ENCODE measurements at places on chromosomes 11 and 22.

DNA sequence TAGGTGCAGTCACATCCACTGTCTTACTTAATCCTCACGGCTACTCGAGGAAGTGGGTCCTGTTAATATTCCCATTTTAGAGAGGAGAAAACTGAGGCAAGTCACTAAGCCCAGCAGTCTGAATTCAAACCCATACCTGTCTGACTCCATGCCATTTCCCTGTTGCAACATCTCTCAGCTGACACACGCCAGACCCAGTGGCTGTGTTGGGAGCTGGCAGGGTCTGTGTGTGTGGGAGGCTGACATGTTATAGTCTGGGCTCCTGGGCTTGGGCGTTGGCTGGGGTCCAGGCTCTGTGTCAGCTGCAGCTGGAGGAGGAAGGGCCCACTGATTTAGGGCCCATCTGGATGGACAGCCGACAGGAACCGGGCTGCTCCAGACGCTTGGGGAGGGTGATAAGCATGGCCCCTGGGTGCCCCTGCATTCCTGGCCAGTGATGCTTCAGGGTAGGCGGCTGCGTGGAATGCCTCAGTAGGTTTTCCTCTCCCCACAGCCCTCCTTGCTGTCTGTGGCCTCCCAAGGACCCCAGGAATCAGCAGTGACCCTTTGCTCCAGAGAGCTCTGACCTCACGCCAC lies 562.5 kb downstream of the MN1 start:
- peak; percentile 46 for DNase-seq

GRCh38 chr11:122572592-122572991 lies 82.9 kb upstream of the UBASH3B start:
- no peak for DNase-seq

DNA sequence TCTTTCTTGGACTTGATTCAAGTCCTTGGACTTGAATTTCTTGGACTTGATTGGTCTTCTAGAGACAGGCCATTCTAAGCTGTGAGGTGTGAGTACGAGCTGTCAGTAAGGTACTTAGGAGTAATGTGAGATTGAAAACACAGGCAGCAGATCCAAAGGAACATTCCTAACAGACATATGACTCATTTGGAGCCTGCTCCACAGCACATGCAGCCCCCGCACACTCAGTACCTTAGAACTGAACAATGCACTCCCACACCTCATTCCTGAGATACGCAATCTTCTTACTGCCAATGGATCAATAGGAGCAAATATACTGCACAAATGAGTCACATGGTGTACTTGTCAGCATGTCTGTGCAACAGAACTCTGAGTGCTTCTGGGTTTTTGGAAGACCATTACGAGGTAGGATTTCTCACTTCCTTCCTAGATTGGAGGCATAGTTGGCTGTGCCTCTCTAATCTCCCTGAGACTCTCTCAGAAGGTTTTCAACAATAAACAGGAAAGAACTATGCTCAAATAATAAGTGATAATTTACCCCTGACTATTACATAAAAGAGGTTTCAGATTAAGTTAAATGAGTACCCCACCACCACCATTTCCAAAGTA lies 243.1 kb downstream of the KCNA4 start:
- DNase-seq = no peak

DNA sequence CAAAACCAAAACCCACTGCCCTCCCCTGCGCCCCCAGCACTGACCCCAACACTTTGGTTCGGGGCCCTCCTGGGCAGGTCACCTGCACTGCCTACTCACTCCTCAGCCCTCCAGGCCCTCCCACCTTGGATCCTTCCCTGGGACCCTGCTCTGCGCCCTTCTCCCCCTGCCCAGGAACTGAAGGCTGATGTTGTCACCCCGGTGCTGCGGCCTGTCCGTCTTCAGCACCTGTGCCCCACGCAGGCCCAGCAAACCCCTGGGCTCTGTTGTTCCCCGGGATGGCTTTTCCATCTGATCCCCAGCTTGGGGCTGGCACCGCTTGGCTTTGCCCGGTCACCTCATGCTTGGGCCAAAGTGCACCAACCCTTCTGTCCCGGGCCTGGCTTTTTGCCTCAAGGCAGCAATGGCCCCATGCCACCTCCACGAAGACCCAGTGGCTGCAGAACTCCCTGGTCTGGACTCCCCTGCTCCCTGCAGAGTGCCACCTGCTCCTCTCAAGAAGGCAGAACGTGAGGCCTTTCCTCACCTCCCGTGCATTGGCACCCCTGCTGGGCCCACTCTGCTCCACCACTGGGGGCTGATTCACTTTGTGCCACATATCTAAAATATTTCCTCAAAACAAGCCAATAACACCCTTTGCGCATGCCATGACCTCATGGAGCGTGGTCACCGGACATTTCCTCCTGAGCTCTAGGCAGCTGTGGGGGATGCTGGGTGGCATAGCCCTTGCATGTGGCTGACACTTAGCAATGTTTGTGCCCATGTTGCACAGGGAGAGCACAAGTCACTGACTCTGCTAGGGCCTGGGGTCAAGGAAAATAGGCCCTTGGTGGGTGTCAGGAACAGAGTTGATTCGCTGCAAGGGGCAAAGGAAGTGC lies 8.8 kb downstream of the PPM1F start:
- DNase-seq = no peak

- DNase-seq = no peak
Measured at GRCh38 chr22:46590334-46590733, 29.9 kb upstream of the GRAMD4 start.

DNA sequence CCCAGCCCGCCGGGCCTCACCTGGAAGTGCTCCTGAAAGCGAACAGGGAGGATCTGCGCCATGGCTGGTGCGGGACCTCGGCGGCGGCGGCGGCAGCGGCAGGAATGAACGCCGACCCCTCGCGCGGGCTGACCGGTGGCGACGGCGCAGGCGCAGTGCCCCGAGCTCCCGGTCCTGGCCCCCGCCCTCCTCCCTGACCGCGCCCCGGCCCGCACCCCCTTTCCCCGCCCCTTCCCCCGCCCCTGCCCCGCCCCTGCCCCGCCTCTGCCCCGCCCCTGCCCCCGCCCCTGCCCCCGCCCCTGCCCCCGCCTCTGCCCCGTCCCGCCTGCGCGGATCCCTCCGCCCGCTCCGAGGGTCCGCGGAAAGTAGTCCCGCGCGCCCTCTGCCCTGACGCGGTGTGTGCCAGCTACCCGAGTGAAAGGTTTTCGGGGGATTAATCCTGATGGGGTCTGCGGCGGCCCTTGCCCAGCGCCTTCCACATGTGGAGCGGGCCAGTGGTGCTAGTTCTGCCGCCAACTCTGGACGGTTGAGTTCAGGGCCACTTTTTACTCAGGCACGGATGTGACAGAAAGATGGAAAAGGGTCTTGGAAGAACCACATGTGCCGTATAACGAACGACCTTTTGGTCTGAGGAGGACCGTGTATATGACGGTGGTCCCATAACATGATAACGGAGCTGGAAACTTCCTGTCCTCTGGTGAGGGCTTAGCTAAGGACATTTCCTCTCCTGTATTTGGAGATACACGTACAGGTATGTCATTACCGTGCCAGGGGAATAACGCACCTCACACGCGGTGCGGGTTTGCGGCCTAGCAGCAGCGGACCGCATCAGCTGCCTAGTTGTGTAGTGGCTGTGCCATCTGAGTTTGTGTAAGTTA lies at the start of gene CLTCL1:
CLTCL1 (minus strand) TSS at position 140 of the 878 bp plus-strand sequence; CDS start at position 62, 78 bp downstream.
- DNase-seq = peak; percentile 66

GRCh38 chr22:46842606-46843005 lies 80.2 kb downstream of the TBC1D22A start:
- DNase-seq = no peak

DNA sequence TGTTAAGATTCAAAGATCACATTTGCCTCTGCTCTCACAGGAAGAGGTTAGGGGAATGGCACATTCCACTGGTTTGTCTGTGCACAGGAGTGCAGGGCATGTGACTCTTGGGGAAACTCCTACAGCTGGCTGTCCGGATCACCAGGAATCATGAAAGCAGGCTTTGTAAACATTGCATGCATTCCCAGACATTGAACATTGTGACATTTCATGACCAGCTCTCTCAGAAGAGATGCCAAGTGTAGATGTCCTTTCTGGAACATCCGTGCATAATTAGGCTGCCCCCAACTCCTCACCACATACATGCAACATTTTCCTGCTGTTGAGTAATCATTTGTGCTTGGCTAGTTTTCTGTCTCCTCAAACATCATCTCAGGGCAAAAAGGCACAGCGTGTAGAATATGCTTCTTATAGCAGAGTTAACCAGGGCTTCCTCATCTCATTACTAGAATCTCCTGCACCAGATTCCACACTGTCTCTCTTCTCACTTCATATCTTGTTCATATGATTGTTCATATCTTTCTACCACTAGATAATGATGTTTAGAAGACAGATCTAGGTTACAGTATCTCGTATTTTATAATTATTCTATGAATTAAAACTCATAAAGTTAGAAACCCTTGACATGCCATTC lies 694.7 kb downstream of the NTM start:
- no peak for DNase-seq
